Kidney epithelial cell (primary cell): ENCODE measurements at places on chromosomes 16 and 17. TPM values are rescaled to one million over a fixed set of nuclear protein-coding genes. Genes with fewer than 3 reads are reported as not detected.

Gene SCNN1G
- not detected in 2 replicates for total RNA-seq

Gene ACAP1
- total RNA-seq, result 0.14 and 3.6 TPM in 2 replicates

Gene KRT9
- not detected in 2 replicates for total RNA-seq

Gene KRTAP4-4
- not detected in 2 replicates for total RNA-seq

Gene CENPN
- 7.0 and 11.0 TPM in 2 replicates for total RNA-seq

Gene GDPD3
- total RNA-seq, result 0.14 and 0.50 TPM in 2 replicates

Gene ZNF469
- 8.3 and 10.5 TPM in 2 replicates for total RNA-seq

Gene CDH1
- 84.4 and 85.8 TPM in 2 replicates for total RNA-seq

Gene COIL
- 13.6 and 19.3 TPM in 2 replicates for total RNA-seq

Gene KRT36
- total RNA-seq, result not detected in 2 replicates

Gene FBXL19
- 36.4 and 37.9 TPM in 2 replicates for total RNA-seq

Gene SLC26A11
- 14.4 and 19.1 TPM in 2 replicates for total RNA-seq

Gene FAM20A
- 0.13 and 0.14 TPM in 2 replicates for total RNA-seq

Gene TNS4
- 0.34 TPM in 1 of 2 replicates, not detected in the other for total RNA-seq

Gene SULT1A4
- total RNA-seq, result 1.7 and 2.5 TPM in 2 replicates

Gene C17orf67
- total RNA-seq, result 0.34 and 0.50 TPM in 2 replicates

Gene ZP2
- total RNA-seq, result not detected in 2 replicates

Gene TOX3
- total RNA-seq, result 7.4 and 7.9 TPM in 2 replicates

Gene CA5A
- not detected in 2 replicates for total RNA-seq
